Caudate nucleus (tissue), 63 donors: ENCODE measurements at places on chromosomes 6 and 20.
A peak's percentile ranks its signal among the peaks of the same experiment; 100 is the strongest.

DNA sequence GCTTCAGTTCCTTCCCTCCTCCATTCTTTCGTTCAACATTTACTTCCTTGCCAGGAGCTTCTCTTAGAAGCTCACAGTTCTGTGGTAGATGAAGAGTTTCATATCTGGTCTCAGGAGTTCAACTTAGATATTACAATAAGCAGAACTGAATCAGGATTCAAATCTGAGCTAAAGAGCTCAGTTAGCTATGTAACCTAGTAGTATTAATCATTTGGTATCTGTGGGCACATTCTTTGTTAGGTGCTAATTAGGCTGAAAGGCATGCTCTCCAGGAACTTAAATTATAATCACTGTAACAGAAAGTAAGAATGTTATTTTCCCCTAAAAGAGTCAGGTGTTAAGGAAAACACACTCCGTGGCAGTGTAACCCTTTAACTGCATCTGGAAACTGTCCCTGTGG lies 8.4 kb downstream of the ZNF76 start:
- DNase-seq, result no peak

DNA sequence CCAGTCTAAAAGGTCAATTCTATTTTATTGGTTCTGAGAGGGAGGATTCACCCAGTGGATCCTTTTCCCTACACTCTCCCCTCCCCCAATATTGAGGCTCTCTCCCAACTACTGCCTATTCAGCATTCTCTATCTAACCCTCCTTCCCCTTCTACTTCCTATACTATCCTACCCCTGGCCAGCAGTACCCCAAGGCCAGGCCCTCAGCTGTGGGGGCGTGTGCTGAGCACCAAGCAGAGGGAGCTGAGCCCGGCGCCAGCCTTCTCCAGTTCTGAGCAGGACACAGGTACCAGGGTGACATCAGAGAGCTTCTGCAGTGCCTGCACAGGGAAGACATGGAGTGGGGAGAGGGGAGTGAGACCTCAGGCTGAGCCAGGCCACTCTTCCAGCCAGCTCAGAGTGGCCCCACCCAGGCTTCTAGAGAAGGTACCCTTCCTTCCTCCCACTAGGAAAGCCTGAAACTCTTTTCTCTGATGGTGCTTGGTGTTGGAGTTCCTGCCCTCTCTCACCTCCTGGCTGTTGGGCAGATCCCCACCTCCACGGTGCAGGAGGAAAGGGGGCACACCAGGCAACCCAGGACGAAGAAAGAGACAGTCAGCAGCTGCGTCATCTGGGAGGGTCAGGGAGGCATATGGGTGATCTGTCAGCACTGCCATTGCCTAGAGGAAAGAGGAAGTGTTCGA lies 1.9 kb downstream of the DDAH2 start:
- DNase-seq, result no peak

- DNase-seq, result no peak
Measured at GRCh38 chr20:38875175-38875993, 50.8 kb upstream of the FAM83D start.

- DNase-seq, result no peak
Measured at GRCh38 chr6:109490713-109491112, 7.7 kb upstream of the ZBTB24 start.

GRCh38 chr20:62618611-62619529 lies 23.4 kb upstream of the SLCO4A1 start:
- DNase-seq, result no peak

GRCh38 chr6:139690007-139690406 lies 315.6 kb upstream of the CITED2 start:
- DNase-seq, result no peak

DNA sequence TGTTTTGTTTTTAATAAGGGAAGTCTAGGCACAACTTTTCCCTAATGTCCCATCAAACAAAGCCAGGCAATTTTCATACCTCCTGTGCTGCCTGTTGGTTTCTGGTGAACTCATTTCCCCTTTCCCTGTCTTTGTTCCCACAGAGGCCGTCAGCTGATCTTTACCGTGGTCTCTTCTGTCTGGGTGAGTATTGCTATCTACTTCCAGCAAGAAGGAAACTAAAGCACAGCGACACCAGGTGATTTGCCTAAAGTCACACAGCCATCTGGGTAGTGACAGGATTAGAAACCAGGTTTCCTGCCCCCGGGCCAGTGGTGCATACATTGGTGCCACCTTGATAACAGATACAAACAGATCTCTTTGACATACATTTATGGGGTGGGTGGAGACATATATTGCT lies 59.6 kb downstream of the RAB44 start:
- DNase-seq, result no peak

GRCh38 chr6:30570740-30571074 lies 535 bp upstream of the ABCF1 start:
- DNase-seq, result no peak

GRCh38 chr6:148343047-148343782 lies 577 bp downstream of the SASH1 start:
- DNase-seq, result no peak

- DNase-seq, result no peak
Measured at GRCh38 chr6:26030716-26031115, 56.5 kb upstream of the HFE start.

GRCh38 chr6:106070636-106071035 lies 15.5 kb upstream of the PRDM1 start:
- no peak for DNase-seq

- no peak for DNase-seq
Measured at GRCh38 chr6:79570129-79571029, 33.1 kb upstream of the LCA5 start.

DNA sequence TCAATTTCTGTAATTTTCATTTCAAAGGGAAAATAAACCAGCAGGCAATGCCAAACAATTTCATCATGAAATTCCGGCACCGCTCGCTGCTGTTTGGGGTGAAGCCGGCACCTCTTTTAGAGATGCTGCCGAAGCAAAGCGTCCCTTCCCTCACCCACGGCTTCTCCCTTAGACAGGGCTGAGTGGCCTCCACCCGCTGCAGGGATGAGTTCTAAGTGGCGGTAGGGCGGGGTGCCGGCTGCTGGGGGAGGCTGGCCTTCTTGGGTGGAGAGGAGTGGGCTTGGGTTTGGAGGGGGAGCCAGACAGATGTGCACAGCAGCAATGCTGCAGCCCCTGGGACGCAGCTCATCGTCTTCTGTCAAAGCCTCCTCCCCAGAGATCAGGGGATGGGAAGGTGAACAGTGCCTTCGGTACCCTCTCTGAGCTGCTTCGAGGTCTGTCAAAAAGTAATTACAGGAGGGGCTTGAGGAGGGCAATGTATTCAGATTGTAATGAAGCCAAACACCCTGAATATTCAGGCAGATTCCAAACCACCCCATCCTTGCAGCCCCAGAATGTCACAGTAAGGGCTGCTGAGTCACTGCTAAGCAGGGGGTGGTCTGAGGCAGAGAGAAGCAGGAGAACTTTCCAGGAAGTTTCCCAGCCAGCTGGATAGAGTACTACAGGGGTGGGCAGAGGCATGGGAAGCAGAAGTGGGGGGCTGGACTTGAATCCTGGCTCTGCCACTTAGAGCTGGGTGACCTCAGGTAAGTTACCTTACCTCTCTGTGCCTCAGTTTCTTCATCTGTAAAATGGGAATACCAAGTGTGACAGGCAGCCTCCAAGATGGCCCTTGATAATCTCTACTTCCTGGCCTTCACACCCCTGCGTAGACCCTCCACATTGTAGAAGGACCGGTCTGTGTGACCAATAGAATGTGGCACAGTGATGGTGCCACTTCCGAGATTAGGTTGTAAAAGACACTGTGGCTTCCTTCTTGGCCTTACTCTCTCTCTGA lies 96.6 kb downstream of the SULF2 start:
- no peak for DNase-seq

DNA sequence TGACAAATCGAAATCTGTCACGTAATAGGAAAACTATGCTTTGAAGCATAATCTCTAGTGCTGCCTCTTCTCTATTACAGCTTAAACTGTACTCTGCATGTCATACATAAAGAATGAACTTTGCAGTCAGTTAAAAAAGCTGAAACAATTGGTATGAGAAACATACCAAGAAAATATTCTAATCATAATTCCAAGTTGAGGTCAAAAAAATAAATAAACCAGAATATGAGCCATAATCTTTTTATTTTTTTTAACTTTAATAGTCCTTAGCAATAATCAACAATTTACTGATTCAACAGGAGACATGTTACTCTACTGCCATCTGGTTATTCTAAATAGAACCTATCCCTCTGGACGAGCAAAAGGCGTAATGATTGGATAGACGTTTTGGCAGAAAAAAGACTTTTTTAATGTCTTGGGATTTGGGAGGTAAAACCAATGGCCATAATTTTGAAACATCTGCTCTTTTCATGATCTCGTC lies 224.4 kb upstream of the FLRT3 start:
- no peak for DNase-seq

DNA sequence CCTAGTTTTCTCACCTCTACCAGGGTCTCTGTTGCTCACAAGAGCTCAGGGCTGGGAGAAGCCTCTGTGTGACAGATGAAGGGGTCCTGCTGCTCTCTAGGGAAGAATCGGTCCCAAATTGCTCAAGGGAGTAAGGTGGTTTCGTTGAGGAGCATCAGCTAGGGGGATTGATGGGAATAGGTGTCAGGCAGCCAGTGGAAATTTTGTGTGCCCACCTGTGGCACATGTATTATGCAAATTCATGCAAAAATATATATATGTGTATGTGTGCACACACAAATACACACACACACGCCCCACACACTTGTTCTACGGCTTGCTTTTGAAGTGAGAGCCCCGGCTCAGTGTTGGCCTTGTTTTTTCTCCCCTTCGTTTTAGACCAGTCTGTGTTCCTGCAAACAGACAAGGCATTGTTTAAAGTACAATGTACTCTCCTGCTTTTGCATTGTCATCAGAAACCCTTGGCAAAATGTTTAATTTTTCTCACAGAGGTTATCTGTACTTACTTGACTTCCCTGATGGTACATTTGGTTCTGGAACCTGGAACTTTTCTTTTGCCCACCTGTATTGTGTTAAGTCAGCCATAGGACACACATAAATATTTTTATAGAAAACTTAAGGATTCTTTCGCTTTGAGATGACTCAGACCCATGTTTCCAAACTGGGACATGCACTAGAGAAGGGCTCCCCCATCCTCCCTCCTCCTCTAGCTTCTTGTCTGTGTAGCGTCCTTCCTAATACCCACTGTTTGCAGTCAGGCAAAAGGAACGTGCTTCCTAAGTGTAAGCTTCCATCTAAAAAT lies 26.7 kb downstream of the FOXO3 start:
- peak; percentile 52 for DNase-seq

DNA sequence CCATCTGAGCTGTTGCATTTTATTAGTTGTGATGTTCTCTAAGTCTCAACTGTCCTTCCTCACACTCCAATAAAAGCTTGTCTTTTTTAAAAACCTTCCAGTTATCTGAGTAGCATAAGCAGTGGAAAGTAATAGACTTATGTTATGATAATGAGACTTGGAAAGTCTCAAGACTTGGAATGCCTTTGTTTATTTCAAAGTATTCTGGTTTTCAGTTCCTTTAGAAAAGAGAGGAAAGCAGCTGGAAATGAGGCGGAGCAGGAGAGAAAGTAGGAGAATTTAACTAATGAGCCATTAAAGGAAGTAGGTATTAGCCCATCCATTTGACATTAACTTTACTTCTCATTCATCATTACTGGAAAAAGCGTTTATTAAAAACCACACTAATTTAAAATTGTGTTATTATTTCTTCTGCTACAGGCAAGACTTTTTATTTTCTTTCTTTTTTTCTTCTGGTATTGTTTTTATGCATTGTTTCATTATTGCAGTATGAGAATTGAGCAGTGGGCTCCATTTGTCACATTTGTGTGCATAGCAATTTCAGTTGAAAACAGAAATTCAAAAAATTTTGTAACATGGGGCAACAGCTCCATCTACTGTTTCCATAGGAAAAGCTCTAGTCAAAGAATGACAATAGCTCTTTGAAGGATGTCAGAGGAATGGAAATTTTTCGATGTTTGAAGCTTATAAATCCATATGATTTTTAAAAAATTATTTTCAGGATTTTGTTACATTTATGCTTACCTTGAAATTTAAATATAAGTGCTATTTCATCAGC lies 194.8 kb downstream of the COL9A1 start:
- DNase-seq, result no peak

- DNase-seq, result no peak
Measured at GRCh38 chr6:36430351-36430750, 12.3 kb downstream of the PXT1 start.

GRCh38 chr20:25544734-25545133 lies 40.6 kb downstream of the NINL start:
- DNase-seq, result no peak

DNA sequence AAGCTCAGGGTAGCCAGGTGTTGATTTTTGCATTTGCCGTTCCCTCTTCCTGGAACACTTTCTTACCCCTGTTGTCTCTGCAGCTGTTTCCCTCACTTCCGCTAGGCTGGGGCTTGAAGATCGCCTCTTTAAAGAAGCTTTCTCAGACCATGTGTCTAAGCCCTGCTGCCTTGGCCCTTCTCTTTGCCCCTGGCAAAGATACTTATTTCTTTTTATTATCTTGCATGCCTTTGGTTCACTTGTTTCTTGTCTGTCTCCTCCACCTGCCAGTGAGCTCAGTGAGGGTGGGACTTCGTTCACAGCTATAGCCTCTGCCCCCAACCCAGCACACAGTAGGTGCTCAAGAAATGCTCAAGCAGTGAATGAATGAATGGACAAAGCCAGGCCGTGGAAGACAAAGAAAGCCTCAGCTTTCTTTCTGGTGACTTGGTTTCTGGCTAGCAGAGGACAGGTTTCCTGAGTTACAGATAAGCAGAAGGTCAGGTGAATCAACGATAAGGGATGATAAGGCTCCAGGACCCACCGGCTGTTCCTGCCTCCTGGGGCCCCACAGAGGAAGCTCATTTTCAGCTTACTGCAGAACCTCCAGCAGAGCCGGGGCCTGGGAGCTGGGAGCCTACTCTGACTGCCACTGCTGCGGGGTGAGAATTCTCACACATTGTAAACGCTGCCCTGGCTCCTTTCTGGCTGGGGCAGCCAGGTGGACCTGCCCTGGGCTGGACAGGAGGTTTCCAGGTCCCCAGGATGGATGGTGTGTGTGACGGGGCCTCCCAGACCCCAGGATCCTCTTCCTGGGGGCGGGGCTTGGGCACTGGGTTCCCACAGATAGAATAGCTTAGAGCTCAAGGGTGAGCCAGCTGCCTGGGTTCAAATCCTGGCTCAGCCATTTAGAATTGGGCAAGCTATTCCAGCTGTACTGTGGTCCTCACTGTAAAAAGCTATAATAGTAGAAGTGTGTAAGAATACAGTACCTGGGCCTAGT lies 29.8 kb downstream of the SNAI1 start:
- no peak for DNase-seq

DNA sequence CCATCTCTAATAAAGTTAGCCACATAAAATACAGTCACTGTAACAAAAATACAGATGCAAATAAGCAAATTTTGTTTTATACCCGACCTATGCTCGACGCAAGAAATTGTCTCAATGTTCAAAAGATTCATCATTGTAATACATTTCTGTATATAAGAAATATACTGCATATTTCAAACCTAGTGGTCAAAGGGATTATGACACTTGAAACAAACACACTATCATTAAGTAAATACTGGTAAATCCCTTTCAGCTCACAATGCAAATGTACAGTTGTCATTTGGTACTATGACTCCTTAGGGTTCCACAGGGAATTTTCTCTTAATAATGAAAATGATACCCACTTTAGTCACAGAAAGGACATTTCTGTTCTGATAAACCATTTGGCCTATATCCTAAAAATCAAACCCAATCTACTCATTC lies 2.2 kb downstream of the HIVEP2 start:
- DNase-seq, result no peak
